ENCODE measurements at places on chromosomes 6 and 20.
A peak's percentile ranks its signal among the peaks of the same experiment; 100 is the strongest.

- DNase-seq, result no peak
Measured at GRCh38 chr6:41224800-41225199, 3.3 kb upstream of the TREML4 start.

DNA sequence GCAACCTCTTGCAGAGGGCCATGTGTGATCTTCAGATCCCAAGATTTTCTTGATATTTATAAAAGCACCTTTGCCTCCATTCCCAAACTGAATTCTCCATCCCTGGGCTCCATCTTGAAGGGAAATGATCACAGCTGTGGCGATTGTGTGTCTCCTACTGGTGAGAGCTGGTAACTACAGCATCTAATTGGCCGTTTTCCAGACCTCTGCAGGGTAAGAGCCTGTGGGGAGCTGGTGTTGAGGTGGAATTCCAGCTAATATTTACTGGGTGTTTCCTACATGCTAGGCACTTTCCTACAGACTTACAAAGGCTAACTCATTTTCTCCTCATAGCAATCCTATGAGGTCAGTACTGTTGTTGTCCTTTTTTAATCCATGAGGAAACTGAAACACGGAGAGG is 59.2 kb upstream of the FNDC1 start:
- DNase-seq, result peak; percentile 39

- no peak for DNase-seq
Measured at GRCh38 chr6:112801468-112802080, 454.4 kb downstream of the RFPL4B start.

DNA sequence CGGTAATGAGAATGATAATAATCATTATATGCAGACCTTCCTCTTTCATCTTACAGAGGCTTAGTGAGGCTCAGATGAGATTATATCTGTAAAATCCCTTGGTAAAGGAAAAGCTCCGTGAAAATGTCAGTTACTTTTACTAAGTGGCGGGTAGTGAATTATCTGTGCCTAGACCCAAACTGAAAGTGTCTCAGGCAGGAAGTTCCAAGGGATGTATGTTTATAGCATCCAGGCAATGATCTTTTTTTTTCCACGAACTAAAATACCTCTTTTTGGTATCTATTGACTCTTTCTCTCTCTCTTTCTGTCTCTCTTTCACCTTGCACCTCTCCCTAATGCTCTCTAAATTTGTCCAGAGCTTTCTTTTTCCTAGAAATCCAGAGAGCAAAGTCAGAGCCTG is 5.0 kb downstream of the TCF21 start:
- DNase-seq, result no peak

- DNase-seq, result no peak
Measured at GRCh38 chr20:16222859-16223411, 350.3 kb downstream of the KIF16B start.

DNA sequence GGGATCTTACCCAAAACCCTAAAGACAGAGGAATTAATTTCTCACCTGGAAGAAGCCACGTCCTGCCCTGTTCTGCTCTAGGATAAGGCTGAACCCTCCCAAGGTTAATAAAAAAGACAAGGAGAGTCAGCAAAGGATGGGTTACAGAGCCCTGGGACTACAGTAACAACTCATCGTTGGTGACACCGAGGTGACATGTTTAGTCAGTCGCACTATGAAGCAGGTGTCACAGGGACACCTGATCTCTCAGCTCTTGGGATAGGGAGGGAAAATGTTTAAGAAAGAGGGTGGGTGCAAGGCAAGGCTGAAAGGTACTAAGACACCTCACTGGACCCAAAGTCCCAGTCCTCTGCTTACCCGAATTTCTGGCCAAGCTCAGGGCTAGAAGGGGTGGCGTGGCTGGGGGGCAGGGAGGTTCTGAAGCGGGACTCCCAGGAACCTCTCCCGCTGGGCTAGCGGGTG is 562 bp downstream of the MOCS1 start:
- DNase-seq, result no peak

DNA sequence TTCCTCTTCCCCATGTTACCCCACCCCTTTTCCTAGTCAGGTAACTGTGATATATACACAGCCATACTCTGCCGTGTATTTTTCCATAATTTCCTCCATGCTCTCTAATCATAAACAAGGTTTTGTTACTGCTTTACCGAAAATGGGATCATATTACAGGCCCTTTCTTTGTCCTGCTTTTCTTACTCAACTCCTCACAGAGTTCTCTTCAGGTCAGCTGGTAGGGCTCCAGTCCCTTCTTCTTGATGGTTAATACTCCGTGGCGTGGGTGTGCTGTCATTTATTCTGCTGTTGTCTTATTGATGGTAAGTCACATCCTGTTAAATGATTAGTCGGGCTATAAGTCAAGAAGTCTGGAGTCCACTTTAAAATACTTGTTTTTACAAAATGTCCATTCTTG is 24.9 kb upstream of the PI16 start:
- DNase-seq, result no peak

- DNase-seq, result no peak
Measured at GRCh38 chr6:119459207-119459974, 109.8 kb upstream of the MAN1A1 start.

DNA sequence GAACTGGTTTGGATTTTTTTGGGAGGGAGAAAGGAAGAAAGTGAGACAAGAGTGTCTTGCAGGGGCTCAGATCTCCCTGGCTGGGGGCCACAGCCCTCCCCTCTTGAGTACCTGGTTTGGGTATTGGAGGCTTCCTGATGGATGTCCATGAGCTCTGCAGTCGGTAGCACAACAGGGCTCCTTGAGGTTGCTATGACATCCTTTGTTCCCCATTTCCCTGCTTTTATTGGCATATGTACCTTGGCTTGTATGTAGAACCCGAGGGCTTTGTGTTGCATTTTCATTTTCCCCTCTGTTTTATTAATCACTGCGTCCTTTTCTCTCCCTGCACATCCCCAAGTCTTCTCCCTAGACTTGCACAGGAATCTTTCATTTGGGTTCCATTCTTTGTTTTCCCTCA is 355.5 kb upstream of the TSHZ2 start:
- DNase-seq, result no peak

DNA sequence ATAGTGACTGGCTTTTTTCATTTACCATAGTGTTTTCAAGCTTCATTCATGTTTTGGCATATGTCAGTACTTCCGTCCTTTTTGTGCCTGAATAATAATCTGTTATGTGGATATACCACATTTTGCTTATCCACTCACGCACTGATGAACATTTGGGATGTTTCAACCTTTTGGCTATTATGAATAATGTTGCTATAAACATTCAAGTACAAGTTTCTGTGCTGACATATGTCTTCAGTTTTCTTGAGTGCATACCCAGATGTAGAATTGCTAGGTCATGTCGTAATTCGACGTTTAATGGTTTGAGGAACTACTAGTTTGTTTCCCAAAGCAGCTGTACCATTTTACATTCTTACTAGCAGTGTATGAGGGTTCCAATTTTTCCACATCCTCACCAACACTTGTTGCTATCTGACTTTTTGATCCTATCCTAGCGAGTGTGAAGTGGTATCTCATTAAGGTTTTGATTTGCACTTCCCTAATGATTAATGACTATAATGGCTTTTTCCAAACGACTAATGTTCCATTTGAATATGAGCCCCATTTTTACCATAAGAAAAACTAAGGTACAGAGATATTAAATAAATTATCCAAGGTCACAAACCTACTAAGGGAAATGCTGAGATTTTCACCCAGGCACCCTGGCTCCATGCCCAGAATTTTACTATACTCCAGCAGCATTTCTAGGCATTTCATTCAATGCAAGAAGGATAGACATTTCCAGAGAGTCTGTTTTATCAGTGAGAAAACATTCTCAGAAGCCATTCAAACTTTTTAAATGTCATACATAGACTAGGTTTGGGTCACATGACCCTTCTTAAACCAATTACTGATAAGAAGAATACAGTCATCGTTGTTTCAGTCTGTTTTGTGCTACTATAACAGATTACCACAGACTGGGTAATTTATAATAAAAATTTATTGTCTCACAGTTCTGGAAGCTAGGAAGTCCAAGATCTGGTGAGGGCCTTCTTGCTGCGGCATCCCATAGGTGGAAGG is 71.1 kb upstream of the RUNX2 start:
- DNase-seq, result no peak

DNA sequence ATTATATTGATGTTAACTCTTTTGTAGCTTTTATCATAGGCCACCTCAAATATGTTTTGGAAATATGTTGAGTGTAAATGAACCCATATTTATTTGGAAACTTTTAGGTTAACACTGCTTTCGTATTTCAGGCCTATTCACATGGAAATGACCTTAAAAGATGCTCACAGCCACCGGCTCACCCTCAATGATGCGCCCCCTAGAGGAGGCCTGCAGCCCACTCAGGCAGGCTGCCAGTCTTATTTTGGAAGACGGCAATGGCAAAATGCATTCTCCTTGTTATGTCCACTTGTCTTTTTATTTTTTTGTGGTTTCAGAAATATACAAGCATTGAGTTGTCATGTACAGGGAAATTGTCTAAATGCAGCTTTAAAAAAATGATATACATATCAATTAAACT is 869.7 kb downstream of the PHF3 start:
- no peak for DNase-seq

- DNase-seq, result no peak
Measured at GRCh38 chr20:58406422-58407001, 17.5 kb downstream of the VAPB start.

DNA sequence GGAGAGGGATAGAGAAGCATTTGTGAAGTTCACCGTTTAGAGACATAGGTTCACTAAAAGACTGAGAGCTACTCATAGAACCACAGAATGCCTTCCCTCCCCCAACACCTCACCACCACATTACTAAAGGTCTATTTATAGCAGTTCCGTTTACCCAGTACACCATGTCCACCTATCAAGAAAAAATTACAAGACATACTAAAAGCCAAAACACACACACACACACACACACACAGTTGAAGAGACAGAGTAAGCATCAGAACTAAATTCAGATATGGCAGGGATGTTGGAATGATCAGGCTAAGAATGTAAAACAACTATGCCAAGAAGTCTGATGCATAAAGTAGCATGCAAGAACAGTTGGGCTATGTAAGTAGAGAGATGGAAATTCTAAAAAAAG is 52.3 kb downstream of the SLC22A3 start:
- DNase-seq, result no peak

- DNase-seq, result no peak
Measured at GRCh38 chr6:35972471-35973367, 51.7 kb downstream of the SLC26A8 start.

DNA sequence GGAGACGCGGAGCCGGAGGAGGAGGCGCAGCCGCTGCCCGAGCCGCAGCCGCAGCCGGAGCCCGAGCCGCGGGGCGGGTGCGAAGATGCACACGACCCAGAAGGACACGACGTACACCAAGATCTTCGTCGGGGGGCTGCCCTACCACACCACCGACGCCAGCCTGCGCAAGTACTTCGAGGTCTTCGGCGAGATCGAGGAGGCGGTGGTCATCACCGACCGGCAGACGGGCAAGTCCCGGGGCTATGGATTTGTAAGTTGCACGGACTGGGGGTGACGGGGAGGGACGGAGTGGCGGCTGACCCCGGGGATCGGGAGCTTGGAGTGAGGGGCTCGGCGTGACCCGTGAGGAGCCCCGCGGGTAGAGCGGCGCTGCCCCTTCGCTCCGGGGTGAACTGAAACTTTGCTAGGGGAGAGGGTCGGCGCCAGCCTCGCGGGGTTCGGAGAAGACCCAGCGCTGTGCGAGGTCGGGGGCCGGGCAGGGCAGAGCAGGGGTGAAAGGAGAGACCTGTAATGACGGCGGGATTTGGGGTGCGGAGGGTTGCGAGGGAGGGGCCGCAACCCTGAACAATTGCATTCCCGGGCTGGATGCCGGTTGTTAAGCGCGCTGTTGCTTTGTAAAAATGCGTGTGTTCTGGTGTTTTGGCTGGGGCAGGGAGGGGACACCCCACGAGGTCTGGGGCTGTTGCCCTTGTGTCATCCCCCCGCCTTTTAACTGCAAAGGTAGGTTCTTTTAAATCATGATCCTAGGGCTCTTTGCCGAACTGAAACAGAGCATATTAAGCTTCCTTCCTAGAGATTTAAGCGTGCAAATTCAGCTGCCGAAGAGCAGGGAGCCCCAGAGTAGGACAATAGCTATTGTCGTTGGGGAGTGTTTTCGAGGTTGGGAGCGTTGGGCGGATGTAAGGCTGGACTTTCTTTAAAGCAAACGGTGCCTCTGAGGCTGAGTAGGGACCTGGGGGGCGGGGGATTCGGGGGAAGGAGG is 628 bp downstream of the RBM24 start:
- DNase-seq, result no peak

- DNase-seq, result no peak
Measured at GRCh38 chr6:170019818-170020583, 268.6 kb downstream of the ERMARD start.

DNA sequence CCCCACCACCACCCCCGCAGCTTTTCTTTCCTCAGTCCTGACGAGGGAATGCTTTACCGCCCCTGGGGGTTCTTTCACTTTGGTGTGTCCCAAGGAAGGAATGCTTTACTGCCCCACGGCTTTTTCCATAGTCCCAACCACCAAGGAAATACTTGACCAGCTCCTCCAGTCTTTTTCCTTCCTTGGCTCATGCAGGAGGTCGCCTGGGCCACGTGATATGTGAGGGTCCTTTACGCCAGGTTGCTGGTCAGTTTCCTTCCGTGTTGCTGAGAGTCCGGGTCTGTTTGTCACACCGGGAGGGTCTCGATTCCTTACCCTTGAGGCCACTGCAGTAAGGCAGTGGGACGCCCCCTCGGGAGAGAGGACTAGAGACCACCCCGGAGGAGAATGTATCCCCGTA is 58.9 kb upstream of the CDH4 start:
- no peak for DNase-seq

- DNase-seq, result no peak
Measured at GRCh38 chr20:14986656-14987055, 649.2 kb upstream of the FLRT3 start.

DNA sequence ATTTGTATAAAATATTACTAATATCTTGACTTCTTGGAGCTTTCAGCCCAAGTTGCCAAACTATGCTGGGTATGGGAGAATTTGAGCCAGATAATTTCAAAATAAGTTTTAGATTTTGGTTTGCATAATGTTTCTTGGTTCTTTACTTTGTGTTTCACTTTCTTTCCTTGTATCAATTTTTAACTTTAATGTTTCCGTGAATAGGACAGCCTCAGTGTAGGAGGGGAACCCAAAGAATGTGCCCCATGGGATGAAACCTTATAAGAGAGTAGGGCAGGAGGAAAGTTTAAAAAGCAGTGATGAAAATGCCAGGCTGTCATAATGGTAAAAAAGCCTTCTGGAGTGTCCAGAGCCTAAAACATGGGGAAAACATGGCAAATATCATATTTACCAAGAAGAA is 252.4 kb upstream of the IRAK1BP1 start:
- DNase-seq, result no peak

- DNase-seq, result no peak
Measured at GRCh38 chr6:155333414-155333813, 19.1 kb upstream of the TFB1M start.

- DNase-seq, result no peak
Measured at GRCh38 chr6:133404151-133404550, 163.0 kb downstream of the EYA4 start.

DNA sequence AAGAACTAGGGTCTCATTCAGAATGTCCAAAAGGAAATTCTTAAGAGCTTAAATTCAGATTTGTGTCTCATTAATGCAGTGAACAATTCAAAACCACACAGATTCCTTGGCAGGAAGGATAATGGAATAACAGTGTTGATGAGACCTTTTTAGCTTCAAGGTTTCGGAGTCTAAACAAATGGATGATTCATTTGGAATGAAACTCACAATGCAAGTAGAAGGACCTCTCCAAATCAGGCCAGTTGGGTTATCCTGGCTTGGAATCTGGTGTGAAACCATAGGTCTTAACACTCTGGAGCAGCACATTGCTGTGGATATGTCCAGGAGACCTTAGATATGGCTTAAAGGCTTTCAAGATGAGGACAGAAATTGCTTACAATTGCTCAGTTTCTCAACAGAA is 44.9 kb downstream of the KCTD20 start:
- no peak for DNase-seq
